SHP77 (cell line): ENCODE measurements at places on chromosomes 7 and 10.
A peak's percentile ranks its signal among the peaks of the same experiment; 100 is the strongest.

DNA sequence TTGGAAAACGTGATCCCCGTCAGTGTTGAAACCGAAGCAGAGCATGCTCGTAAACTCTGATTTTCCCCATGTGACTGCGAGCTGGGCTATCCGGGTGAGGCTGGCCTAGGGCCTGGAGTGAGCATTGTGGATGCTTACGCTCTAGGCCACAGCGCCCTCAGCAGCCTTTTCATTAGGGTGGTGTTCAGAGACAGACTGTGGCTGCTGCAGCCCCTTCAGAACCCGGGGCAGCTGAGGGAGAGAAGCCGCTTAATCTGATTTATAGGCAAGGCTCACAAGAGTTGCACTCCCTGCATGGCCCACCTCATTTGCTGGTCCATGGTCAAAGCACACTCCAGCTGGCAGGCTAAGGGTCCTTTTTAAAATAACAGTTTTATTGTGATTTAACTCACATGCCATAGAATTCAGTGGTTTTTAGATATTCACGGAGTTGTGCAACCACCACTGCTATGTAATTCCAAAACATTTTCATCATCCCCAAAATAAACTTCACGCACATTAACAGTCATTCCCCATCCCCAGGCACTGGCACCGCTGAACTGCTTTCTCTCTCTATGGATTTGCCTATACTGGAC lies 72.5 kb downstream of the SYPL1 start:
- no peak for DNase-seq

GRCh38 chr7:120272701-120273475 lies at the start of gene KCND2:
Gene KCND2, plus strand, starts transcription at chr7:120273175.
- peak; percentile 36 for DNase-seq

GRCh38 chr10:20457649-20458048 lies 439.5 kb downstream of the NEBL start:
- no peak for DNase-seq

GRCh38 chr10:133526957-133527588 lies at the start of gene CYP2E1:
Gene CYP2E1, plus strand, starts transcription at chr10:133527363. Its CDS starts 33 bp downstream, at chr10:133527396.
- DNase-seq = no peak

GRCh38 chr7:115153769-115154477 lies 232.0 kb downstream of the MDFIC start:
- DNase-seq = no peak

DNA sequence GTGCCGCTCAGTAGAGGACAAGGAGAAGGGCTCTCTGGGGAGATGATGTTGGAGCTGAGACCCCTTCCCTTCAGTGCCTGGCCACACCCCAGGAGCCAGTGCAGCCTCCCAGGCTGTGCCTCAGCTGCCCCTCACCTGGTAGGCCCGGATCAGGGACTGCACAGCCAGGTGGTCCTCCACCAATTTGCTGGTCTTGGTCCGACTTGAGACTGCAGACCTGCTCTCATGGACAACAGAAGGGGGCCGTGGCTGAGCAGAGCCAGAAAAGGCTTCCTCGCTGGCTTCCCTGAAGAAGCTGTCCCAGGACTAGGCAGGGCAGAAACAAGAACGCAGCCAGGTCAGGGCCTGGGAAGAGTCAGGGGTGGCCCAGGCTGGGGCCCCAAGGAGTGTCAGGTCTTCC lies 5.5 kb downstream of the OGDHL start:
- no peak for DNase-seq

- DNase-seq = no peak
These were observed 305.8 kb upstream of the KCND2 start for GRCh38 chr7:119967221-119967620.

DNA sequence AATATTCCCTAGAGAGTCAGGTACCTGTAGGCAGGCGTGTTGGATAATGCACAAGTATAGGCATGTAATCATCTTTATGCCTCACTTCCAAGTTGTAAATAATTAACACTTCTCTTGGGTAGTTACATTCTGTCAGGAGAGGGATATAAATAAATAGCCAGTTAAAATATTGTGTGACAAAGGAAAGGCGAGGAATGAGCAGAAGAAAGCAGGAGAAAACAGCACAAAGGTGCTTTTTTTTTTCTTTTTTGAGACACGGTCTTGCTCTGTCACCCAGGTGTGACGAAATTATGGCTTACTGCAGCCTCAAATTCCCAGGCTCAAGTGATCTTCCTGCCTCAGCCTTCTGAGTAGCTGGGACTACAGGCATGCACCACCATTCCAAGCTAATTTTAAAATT lies 99.2 kb upstream of the LYZL2 start:
- no peak for DNase-seq

DNA sequence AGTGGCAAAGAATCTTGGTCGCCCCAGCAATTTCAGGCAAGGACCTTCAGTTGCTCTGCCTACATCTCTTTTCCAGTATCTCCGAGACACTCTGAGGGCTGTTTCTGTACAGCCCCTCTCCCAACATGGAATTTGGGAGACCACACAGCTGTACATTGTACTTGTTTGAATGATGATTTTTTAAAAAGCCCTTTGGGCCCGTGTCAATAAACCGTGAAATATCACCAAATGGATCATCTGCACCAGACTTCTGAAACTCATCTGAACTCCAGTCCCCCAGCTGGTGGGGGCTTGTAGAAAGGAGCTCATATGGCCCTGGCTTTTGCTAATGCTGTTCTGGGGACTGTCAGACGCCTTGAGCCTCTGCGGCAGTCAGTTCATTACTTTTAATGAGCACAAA lies 374.9 kb downstream of the BBS9 start:
- no peak for DNase-seq

GRCh38 chr10:36728626-36729025 lies 396.8 kb upstream of the ANKRD30A start:
- no peak for DNase-seq

DNA sequence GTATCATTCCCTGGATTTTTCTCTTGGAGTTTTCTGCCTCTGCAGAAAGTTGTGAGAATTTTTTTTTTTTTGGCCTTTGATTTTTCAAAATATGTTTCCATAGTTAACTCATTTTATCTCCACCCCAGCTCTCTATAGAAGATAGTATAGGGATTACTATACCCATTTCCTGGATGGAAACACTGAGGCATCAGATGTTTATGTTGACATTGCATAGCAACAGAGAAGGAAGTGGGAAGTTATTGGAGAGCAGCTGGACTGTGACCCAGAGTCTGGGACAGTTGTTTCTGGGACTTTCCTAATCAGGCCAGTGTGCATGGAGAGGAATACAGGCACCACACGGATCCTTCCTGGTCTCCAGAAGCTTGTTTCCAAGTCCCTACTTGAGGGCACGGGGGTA lies 158.0 kb downstream of the CDH23 start:
- DNase-seq = no peak

- no peak for DNase-seq
These were observed 42.9 kb downstream of the C10orf120 start for GRCh38 chr10:122656741-122657140.

DNA sequence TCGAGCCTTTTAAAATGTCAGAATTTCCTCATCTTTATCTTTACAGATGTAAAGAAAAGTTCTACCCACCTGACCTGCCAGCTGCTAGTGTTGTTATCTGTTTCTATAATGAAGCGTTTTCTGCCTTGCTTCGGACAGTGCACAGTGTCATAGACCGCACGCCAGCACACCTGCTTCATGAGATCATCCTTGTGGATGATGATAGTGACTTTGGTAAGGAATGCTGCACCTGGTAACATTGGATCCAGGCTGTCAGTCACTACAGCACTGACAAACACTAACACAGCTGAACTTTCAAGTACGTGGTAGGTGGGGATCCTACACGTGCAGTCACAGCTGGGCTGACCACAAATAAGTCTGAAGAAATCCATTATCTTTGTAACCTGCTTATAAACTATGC lies 77.6 kb downstream of the GALNT11 start:
- DNase-seq = peak; percentile 3

DNA sequence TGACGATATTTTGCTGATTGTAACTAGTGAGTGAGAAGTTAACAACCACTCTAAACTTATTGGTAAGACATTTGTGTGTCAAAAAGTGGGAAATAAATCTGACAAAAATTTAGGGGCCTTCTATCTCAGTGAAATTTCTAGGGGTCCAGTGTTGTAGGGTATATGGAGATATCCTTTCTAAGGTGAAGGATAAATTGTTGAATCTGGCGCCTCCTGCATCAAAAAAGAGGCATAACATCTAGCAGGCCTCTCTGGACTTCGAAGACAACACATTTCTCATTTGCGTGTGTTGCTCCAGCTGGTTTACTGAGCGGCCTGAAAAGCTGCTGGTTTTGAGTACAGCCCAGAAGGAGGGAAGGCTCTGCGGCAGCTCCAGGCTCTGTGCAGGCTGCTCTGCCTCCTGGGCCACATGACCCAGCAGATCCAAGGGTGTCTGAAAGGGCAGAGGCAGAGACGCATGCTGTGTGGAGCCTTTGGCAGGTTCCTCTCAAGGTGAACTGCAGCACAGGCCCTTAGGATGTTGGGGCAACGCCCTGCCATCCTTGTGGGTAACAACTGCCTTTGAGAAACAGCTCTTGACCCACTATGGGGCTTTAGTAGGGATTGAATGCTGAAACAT lies 72.4 kb downstream of the LMBR1 start:
- DNase-seq = no peak

DNA sequence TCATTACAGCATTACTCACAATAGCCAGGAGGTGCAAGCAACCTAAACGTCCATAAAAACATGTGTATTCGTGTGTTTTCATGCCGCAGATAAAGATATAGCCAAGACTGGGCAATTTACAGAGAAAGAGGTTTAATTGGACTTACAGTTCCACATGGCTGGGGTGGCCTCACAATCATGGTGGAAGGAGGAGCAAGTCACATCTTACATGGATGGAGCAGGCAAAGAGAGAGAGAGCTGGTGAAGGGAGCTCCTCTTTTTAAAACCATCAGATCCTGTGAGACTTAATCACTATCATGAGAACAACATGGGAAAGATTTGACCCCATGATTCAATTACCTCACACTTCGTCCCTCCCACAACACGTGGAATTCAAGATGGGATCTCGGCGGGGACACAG lies 33.0 kb downstream of the PDLIM1 start:
- no peak for DNase-seq

DNA sequence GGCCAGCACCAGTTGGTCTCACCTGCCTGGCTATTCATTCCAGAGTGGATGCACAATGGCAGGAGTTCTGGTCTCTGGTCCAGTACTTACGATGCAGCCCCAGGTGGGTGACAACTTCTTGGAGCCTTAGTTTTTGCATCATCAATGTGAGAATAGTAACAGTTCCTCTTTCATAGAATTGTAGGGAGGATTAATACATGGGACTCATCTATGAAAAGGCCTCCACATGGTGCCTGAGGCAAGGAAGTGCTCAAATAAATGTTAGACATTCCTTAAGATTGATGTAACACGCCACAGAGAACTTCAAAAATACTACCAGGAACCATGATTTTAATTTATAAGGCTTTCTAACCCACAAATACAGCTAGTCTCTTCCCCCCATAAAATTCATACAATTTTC lies 120.1 kb upstream of the CHST15 start:
- no peak for DNase-seq

DNA sequence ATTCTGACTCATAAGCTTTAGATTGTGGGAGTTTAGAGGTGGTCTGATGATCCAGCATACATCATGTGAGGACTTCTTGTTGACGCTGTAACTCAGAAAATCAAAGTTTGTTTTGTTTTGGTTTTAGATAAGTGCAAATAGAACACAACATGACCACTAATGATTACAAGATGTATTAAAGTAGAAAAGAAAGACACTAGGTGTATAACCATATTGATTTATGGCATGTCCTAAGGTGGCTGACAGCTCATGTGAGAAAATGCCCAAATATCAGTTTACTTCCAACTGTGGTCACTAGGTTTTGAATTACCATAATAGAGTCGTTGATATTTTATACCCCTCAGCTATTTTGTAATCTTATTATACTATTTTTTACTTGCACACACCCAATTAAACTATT lies 1131.4 kb upstream of the PHF14 start:
- DNase-seq = no peak

- DNase-seq = no peak
These were observed 578.3 kb downstream of the ETV1 start for GRCh38 chr7:13411151-13411550.

DNA sequence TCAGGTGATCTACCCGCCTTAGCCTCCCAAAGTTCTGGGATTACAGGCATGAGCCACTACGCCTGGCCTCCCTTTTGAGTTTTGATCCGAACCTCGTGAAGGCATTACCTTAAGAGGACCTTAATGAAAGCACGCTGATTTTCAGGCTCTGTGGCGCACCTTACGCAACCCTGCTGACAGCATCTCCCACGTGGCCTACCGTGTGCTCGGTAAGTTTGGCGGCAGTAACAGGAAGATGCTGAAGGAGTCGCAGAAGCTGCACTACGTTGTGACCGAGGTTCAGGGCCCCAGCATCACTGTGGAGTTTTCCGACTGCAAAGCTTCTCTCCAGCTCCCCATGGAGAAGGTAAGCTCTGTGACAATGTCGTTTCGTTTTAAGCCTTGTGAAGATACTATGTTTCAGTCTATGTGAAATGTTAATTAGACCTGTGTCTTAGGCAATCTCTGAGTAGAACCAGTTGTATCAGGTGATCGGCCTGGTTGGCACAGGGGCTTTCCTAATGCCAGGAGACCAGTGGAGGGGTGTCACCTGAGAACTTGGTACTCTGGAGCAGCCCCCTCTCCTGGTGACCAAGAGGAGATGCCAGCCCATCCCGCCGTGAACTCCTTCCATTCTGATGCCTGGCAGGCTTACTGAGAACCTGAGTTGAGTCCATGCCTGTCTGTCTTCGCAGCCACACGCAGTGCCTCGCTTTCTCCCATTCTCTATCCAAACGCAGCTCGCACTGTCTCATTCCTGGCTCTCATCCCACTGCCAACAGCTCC lies 43.5 kb downstream of the TRRAP start:
- DNase-seq = peak; percentile 3

DNA sequence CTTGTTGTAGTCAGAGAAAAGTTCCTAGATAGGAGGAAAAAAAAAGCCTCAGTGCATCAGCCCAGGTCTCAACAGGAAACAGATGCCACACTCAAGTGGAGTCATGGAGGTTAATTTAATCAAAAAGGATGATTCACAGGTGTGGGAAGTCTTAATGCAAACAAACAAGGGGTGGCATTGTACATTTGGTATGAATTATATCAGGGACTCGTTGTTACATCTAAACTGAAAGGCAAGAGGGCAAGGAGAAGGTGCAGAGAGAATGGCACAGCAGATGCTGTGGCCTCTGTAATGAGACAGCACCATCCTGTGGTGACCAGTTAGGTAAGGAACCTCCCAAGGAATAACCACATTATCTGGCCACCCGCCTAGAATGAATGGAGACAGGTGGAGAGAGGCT lies 133.7 kb downstream of the PTPRZ1 start:
- peak; percentile 29 for DNase-seq
